ENCODE measurements at places on chromosomes 5 and 9.

DNA sequence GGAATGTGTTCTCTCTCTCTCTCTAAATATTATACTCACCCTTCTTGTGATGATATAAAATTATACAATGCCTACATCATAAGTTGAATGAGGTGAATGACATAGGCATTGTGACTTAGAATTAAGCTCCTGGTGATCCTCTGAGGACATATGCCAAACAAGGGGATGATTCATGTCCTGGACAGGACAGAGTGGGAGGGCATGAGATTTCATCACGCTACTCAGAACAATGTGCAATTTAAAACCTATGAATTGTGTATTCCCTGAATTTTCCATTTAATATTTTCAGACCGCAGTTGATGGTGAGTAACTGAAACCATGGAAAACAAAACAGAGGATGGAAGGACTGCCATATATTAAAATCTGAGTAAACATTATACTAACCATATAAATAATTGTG is 782.2 kb upstream of the NUDT12 start:
- DNase-seq = no peak

- DNase-seq = no peak
These were observed 471.8 kb downstream of the KIF4B start for GRCh38 chr5:155485386-155485785.

GRCh38 chr5:131303537-131303936 is 39.7 kb downstream of the CDC42SE2 start:
- DNase-seq = no peak

DNA sequence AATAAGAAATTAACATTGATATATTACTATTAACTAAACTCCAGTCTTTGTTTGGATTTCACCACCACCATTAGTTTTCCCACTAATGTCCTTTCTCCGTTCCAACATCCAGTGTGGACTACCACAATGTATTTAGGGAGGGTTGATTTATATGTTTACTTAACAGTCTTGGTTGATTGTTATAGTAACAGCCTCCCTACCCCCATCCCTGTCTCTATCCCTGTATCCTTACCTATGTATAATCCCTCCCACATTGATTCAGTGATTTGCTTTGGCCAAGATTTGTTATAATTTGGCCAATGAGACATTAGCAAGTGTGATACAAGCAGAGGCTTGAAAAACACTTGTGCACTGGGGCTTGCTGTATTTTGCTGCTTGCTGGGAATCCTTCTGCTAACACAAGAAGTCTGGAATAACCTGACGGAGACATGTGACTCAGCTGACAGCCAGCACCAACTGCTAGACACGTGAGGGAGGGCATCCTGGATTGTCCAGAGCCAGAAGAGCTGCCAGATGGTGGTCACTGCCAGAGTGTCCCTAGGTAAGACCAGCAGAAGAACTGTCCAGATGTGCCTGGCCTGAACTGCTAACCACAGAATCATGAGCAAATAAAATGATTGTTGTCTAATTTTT is 51.2 kb upstream of the TCF7 start:
- DNase-seq = no peak

DNA sequence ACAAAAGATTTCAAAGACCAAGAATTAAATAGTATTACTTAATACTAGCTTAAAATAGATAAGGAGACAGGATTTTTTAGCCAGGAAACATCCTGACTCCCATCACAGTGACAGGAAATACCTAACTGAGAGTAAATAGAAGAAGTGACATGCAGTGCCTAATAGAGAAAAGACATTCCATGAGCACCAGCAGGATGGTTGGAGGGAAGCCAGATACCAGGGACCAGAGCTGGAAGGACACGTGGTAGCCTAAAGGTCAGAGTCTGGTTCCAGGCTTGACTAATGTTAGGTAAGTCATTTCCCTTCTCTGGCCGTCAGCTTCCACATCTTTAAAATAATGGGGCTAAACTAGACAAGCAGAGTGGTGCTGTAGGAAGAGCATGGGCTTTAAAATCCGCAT is 41.6 kb downstream of the CDK5RAP2 start:
- no peak for DNase-seq

DNA sequence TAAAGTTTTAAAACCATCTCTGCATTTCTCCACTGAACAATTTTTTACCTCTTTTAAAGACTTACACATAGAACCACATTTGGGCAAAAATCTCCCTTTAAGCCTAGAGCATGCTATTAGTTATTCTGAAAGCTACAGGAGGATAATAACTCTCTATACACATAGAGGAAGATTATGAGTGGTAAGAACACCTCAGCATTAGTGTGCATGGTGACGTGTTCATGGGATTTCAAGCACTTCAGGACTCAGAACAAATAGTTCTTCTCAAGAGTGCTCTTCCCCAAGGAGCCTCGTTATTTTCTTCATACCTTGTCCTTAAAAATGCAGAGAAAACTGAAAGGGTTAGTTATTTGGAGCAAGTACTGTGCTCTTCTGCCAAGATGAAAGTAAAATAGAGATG is 256.9 kb upstream of the TUSC1 start:
- no peak for DNase-seq

- DNase-seq = no peak
These were observed 737 bp downstream of the RNF180 start for GRCh38 chr5:64166201-64166959.

GRCh38 chr9:134283111-134283515 is 43.1 kb upstream of the RXRA start:
- DNase-seq = no peak

GRCh38 chr5:127567026-127567768 is 49.8 kb downstream of the PRRC1 start:
- DNase-seq = no peak

- no peak for DNase-seq
These were observed 43.1 kb downstream of the SAXO1 start for GRCh38 chr9:18989865-18990264.

- no peak for DNase-seq
These were observed 458.4 kb downstream of the KDM4C start for GRCh38 chr9:7216004-7216841.

GRCh38 chr9:84140535-84141101 is 160.0 kb downstream of the RMI1 start:
- no peak for DNase-seq

- DNase-seq = peak; percentile 69
These were observed 41.0 kb upstream of the SLC12A7 start for GRCh38 chr5:1152771-1153282.

GRCh38 chr9:133763272-133764183 is 25.4 kb upstream of the SARDH start:
- DNase-seq = no peak

- DNase-seq = no peak
These were observed 28.4 kb downstream of the EHMT1 start for GRCh38 chr9:137647096-137647714.

- DNase-seq = no peak
These were observed 847.9 kb downstream of the EFNA5 start for GRCh38 chr5:106822851-106823250.

GRCh38 chr5:149210225-149210624 is 61.4 kb upstream of the AFAP1L1 start:
- no peak for DNase-seq

- no peak for DNase-seq
These were observed 102.5 kb upstream of the PITX1 start for GRCh38 chr5:135136546-135136945.

GRCh38 chr9:126822278-126822677 is 17.4 kb downstream of the ZBTB43 start:
- no peak for DNase-seq

DNA sequence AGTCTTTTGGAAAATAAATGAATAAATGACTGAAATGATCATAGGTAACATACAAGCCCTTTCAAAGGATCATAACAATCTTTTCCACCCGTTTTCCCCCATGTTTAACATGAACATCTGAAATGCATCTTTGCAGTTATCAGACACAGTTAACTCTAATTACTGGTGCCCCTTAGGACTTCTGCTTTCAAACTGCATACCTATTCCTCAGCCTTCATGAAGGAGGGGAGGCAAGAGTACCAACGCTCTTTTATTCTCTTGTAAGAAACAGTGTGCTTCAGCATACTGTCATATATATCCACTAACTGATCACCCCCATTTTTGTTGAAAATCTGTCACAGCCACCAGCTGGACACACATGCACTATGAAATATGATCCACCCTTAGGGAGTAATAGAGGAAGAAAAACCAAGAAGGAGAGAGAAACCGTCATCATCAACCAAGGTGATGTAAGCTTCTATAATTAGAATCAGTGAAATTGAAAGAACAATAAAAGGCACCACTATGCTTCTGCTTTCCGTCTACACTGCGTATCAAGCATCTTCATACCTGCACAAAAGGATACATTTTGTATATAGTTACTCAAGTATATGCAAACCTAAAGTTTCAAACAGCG is 98.7 kb downstream of the RAPGEF6 start:
- no peak for DNase-seq

- DNase-seq = no peak
These were observed 83.5 kb upstream of the GNAQ start for GRCh38 chr9:78115073-78115472.

- no peak for DNase-seq
These were observed 1.3 kb upstream of the ISL1 start for GRCh38 chr5:51381761-51382474.

- DNase-seq = no peak
These were observed 38.7 kb upstream of the ANKRD34B start for GRCh38 chr5:80608731-80609130.

GRCh38 chr5:181243564-181244343 is at the start of gene RACK1:
Gene RACK1, minus strand, starts transcription at chr5:181243906. Its CDS starts 106 bp downstream, at chr5:181243800.
- no peak for DNase-seq

- no peak for DNase-seq
These were observed 107.8 kb upstream of the NEK6 start for GRCh38 chr9:124149992-124150391.

DNA sequence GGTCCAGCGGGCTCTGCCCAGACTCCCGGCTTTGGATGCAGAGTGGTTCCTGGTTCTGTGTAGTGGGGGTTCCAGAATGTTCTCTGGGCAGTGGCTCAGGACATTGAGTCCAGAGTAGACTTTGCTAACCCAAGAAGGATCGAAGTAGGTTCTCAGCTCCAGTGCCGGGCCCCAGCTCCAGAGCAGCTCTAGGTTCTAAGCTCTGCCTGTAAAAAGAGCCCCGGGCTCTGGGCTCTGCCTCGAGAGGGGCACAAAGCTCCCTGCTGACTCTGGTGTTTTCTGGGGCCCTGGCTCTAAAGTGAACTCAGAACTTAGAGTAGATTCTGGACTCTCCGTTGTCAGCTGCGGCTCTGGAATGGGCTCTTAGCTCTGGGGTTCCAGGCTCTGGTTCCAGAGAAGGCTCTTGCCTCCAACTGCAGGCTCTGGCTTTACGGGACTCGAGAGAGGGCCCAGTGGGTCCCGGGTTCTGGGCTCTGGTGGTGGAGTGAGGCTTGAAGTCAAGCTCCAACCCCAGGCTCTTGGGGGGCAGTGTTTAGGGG is 414 bp downstream of the WDR38 start:
- DNase-seq = no peak

- DNase-seq = no peak
These were observed 21.0 kb downstream of the TSC1 start for GRCh38 chr9:132923346-132923902.

- no peak for DNase-seq
These were observed 15.4 kb downstream of the KCNT1 start for GRCh38 chr9:135717410-135717809.

- no peak for DNase-seq
These were observed 482 bp downstream of the TESK1 start for GRCh38 chr9:35605351-35606137.

DNA sequence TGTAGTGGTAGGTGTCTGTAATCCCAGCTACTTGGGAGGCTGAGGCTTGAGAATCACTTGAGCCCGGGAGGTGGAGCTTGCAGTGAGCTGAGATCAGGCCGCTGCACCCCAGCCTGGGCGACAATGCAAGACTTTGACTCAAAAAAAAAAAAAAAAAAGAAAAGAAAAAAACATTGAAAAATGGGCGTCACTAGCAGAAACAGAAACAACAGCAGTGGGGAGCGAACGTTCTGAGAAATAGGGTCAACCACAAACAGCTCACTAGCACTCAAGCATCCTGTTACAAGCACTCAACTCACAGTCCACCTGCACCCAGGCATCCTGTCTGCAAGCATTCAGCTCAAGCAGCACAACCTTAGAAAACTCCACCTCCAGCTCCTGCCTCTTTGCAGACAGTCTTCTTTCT is 17.2 kb downstream of the TRIM14 start:
- no peak for DNase-seq

- DNase-seq = no peak
These were observed 21.0 kb downstream of the NUDT12 start for GRCh38 chr5:103541569-103541968.

- DNase-seq = no peak
These were observed 161.5 kb upstream of the CDKN2B start for GRCh38 chr9:22170556-22170955.

- DNase-seq = no peak
These were observed 2.3 kb upstream of the INIP start for GRCh38 chr9:112720113-112720780.

DNA sequence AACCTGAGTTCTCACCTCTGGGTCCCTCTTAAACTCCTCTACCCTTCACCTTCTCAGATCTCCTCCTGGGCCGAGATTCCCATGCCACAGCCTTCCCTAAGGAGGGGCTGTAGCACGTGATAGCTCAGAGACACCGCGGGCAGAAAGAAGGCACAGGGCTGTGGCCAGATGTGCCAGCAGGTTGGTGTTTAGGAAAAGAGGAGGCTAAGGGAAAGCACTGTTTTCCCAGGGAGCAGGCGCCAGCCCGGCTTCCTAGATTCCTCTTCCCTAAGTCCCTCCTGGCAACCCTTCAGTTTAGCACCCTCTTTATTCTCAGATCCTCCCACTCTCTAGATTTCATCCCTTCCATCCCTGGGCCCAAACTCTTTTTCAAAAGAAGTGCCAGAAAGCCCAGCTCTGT is 59.4 kb upstream of the CCNG1 start:
- no peak for DNase-seq

DNA sequence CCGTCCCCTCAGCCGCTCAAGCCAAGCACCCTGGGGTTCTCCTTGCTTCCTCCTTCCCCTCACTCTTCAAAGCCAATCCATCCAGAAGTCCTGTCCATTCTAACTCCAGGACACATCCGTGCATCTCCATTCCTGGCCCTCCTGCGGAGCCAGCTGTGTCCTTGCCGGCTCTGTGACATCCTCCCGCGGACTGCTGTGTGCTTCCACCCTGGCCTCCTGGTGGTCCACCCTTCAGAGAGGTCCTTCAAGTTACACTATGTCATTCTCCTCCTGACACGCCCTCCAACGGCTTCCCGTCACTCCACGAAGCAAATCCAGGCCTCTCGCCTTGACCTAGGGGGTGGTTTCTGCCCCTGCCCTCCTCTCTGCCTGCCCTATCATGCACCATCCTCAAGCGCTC is 13.0 kb upstream of the SCGB3A1 start:
- no peak for DNase-seq

DNA sequence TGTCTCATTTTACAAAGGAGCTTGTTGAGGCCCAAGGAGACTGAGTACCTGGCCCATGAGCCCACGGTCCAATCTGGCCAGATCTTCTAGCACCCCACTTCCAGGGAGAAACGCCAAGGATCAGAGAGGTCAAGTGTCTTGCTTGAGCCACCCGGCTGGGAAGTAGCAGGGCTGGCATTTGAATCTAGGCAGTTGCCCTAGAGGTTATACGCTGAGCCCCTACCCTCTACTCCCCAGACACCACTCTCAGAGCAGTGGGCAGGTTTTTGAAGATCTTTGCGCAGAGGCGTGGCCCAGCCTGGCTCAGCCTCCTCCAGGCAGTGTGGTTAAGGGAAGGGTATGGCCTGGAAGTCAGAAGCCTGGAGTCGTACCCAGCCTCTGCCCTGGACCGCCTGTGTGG is 5.8 kb upstream of the NUP214 start:
- no peak for DNase-seq

Data from NCI-H2081 treated with DMSO at 0.1 percent for 48 hours (cell line).